ENCODE measurements at places on chromosomes 2 and 18.

- DNase-seq, result no peak
Observed at GRCh38 chr18:24196764-24197163, 57.9 kb downstream of the CABYR start.

DNA sequence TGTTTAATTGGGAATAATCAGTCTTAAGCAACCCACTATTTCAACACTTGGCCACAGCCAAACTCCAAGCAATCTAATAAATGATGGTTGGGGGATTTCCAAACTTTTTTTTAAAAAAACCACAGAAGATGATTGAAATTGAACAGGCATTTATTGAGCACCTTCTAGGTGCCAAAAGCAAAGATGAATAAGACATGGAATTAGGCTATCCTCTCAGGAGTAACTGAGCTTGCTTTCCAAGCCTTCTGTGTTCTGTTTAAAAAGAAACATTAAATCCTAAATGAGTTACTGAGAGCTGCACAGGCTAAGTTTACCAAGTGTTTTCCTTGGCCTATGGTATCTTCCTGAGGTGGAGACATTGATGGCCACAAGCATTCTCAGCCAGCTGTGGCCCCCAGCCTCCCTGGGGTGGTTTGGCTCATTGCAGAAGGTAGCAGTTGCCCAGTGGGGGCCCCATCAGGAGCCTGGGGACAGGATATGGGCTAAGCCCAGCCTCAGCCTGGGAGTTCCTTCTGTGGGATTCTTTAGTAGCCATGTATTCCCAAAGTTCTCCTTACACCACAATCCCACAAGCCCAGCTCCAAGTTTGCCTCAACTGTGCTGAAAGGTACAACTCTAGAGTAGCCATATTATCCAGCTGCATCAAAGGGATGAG lies 174.3 kb downstream of the C1D start:
- no peak for DNase-seq

DNA sequence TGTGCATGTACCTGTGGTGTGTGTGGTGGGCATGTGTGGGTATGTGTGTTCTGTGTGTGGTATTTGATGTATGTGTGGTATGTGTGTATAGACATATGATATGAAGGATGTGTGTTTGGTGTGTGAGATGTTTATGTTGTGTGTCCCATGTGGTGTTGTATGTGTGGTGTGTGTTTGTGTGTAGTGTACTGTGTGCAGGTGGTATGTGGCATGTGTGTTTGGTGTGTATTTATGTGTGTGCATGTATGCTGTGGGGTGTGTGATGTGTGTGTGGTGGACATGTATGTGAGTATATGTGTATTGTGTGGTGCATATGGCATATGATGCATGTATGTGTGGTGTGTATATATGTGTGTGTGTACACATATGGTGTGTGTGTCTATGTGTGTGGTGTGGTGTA lies 718.8 kb upstream of the SOX11 start:
- DNase-seq, result no peak

DNA sequence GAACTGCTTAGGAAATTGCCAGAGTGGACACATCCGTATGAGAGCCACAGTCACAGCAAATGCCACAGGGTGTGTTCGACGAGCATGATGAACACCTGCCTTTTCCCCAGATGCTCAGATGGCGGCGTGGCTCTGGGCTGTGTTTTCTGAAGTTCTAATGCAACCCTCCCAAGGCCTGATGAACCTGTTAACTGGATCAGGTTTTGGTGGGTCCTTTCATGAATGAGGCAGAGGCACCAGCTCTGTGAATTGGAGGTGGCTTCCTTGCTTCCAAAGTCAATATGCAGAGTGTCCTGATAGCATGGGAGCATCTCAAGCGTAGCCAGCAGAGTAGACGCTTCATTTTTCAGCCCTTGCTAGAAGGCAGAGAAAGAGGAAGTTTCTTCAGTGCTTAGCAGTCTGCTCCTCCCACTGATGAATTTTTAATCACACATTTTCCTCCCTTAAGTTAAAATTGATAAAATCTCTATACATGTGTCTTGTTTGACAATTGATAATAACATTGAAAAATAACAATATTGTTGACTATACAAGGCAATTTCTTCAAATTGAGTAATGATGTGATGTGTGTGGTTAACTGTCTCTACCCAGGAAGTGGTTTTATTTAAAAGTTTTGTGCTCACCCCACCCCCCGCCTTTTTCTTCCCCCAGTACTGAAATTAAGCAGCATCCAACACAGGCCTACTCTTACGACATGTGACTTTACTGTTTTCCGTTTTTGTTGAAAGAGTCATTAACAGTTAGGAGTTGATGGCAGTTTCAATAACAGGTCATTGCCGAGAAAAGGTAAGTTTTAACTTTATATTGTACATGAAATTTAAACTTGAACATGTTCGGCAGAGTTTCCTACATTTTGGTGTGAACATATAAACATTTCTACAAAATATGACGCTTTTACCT lies at the start of gene ARHGAP15:
TSS of gene ARHGAP15 (plus strand) at position 739 of the 900 bp plus-strand sequence.
- DNase-seq, result no peak

DNA sequence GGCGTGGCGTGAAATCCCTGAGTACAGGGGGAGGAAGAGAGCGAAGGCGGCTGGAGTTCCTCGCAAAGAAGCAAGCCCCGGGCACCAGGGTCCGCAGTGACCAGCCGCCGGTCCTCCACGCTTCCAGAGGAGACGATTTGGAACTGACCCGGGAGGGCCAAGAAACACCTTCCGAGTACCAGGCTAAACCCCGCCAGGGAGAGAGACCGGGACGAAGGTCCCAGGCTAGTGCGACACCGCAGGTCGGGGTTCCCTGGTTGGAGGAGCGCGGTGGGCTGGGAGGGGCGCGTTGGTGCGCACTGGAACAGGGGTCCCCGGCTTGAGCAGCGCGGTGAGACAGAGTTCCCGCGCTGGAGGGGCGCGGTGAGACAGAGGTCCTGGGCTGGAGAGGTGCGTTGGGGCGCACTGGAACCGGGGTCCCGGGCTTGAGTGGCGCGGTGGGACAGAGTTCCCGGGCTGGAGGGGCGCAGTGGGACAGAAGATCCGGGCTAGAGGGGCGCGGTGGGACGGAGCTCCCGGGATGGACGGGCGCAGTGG lies 901 bp downstream of the WDFY1 start:
- DNase-seq, result no peak

DNA sequence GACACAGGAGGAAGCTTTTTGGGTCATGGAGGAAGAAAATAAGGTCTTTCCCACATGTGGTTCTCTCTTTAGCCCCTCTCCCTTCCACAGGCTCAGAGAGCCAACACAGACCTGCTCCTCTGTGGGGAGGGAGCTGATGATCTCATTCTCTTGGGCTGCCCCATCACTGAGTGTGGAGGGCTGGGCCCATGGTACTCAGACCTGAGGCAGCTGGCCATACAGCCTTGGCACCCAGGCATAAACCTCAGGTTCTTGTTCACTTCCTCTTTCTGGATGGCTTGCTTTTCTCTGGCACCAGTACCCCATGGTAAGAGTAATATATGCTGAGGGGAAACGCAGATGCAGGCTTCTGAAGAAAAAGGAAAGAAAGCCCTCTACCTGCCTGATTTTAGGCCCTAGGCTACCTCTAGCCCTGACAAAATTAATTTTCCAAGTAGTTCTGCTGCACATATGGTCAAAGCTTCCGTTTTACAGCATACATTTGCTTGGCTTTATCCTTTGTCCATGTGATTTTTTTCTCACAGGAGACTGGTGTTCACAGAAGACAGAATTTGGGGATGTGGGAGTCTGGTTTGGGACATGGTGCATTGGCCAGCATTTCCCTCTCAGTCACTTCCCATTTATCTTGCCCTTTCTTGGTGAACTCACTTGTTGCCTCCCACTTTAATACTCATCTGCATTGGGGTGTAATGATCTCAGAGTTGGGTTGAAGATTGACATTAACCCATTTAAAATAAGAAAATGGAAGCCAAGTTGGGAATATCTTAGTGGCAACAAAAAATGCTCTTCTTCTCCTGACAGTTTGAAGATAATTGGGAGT lies 11.1 kb downstream of the DHRS9 start:
- no peak for DNase-seq

DNA sequence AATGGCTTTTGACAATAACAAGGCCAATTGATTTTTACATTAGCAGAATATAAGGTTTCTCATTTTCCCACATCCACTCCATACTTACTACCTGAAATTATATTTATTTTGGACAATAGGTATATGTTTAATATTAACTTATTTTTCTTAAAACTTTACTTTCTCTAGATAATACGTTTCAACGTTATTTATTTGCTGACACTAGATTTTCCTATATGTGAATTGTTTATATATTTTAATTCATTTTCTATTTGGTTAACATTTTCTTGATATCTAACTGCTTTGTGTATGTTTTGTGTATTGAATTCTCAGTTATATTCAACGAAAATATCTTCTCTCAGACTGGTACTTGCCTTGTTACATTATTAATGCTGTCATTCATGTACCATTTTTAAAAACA lies 199.9 kb upstream of the TMEFF2 start:
- DNase-seq, result no peak

DNA sequence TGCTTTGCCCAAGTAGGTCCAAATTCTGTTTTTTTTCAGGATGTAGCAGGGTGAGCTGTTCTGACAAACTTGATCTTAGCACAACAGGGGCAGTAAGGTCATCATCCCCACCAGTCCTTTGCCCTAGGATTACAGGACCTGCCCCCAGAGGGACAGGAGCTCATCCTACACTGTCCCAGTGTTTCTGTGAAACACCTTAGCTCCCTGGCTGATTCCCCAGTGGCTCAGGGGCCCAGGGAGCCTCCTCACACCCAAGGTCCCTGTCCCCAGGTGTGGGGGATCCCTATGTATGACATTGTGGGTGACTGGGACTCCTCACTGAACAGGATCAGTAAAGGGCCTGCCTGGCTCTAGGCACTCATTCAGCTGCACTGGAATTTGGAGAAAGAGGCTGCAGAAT lies 191.2 kb downstream of the ANKRD30B start:
- no peak for DNase-seq

GRCh38 chr18:63040788-63041410 lies 278.7 kb downstream of the BCL2 start:
- DNase-seq, result no peak

GRCh38 chr18:62069556-62069955 lies 117.3 kb downstream of the PIGN start:
- peak; percentile 38 for DNase-seq

Data from NCI-H2171 treated with DMSO at 0.1 percent for 48 hours (cell line).